ENCODE measurements at places on chromosomes 6 and 20.

- no peak for DNase-seq
Measured at GRCh38 chr6:4176907-4177306, 41.5 kb upstream of the ECI2 start.

DNA sequence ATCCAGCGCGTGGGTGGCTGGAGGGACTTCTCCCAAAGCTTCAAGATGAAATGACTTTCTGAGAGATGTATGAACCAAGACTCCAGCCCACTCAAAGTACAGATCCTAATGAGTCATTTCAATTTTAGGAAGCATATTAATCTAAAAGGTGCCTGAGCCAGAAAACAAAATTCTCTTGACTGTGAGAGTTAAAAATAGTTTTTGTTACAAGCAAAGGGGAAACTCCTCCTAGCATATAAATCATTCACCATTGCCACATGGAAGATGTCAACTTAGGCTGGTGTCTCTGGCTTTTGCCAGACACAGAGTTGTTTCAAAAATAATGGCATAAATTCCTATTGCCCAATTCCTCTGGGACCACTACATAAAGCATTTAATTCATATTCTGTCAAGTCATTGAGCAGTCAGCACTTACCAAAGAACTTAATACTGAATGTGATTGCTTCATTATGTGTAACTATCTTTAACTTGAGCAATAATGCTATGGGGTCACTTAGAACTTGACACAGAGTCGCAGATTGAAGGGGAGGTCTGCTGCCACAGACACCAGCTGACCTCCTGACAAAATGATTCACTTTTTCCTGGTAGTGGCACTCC, 280.6 kb downstream of the SLC35F1 start:
- DNase-seq: no peak

DNA sequence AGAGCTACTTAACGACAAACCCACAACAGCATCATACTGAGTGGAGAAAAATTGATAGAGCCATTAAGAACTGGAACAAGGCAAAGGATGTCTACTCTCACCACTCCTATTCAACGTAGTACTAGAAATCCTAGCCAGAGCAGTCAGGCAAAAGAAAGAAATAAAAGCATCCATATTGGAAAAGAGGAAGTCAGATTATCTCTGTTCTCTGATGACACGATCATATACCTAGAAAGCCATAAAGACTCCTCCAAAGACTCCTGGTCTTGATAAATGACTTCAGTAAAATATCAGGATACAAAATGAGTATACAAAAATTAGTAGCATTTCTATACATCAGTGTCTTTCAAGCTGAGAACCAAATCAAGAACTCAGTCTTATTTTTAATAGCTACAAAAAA, 17.0 kb upstream of the FHL5 start:
- no peak for DNase-seq

- no peak for DNase-seq
Measured at GRCh38 chr6:100809346-100809745, 71.8 kb downstream of the ASCC3 start.

GRCh38 chr6:18042536-18043145, 55.2 kb upstream of the KIF13A start:
- no peak for DNase-seq

All from BJ (cell line).